ENCODE measurements at places on chromosomes 5 and 9.

GRCh38 chr9:137383081-137383783 lies 39.7 kb downstream of the EXD3 start:
- DNase-seq, result peak; percentile 81

GRCh38 chr9:131670247-131671132 lies 69.4 kb downstream of the RAPGEF1 start:
- DNase-seq, result no peak

GRCh38 chr9:126403397-126403796 lies 76.8 kb downstream of the MVB12B start:
- DNase-seq, result no peak

GRCh38 chr5:168238463-168238862 lies 53.0 kb upstream of the WWC1 start:
- peak; percentile 97 for DNase-seq

DNA sequence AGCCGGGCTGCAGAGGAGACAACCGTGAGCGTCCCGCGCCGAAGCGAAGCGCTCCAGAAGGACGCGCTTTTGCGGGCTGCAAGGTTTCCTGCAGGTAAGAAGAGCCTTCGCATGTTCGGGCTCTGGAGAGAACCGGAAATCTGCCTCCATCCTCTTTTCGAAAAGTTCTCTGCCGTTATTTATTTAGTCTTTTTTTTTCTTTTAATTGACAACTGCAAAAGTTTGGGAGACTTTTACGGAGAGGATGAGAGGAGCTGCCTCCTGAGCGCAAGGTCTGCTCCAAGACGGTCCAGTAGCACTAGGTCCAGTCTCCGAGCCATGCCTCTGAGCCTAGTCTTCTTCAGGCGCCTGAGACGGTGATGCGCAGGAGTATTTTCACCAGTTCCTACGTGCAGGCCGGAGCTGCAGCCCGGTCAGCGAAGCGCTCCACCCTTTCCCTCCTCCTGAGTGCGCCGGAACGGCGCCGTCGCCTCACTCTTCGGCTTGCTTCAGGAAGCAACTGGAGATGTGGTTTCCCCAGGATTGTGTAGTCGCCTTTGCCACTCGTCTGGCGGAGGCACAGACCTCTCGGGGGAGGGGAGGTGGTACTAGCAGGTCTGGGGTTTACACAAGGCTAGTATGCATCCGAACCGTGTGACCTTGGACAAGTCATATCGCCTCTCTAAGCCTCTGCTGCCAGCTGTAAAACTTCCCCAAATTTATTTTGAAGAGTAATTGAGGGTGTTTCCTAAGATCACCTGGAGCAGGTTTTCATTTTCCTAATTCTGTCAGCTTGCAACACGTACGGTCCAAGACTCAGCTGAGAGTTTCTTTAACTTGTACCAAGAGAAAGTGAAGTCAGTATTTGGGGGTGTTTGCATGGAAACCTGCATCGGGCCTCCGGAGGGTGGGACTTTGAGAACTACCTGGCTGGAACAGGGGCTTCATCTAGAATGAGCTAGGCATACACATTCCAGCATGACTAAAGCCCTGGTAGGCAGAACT lies 4.5 kb downstream of the POU4F3 start:
- peak; percentile 18 for DNase-seq
